Right renal cortex interstitium (tissue), 3 donors: ENCODE measurements at places on chromosomes 16 and 17.

DNA sequence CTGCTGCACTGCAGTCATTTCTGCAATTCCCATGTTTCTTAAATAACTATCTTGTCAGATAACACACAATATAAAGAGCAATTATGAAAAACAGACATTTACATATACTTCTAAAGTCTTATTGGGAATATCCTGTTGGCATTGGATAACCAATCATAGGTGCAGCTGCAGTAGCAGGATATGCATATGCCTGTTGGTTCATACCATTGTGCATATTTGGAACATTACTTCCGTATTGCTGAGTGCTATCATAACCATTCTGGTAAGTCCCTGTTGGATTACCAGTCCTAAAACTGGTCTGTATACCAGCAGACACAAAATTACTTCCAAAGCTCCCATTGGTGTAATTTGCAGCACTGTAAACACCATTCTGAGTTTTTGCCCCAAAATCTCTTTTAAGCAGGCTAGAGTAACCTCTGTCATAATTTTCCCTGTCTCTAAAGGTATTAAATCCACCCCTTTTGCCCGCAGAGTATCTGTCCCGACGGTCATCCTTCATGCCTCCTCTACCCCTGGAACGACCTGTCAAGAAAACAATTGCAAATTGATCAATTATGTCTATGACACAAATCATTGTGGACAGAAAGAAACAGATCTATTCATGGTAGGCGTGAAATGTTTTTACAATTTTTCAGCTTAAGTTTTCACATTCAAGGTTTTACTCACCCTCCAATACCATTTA, 3.1 kb upstream of the POLG2 start:
- DNase-seq, result no peak

GRCh38 chr17:36944553-36944952, 4.2 kb upstream of the AATF start:
- DNase-seq, result no peak

- DNase-seq, result no peak
These were observed at the start of gene HIC1 for GRCh38 chr17:2054512-2055291. Gene HIC1 (plus strand): TSS chr17:2055103. CDS start chr17:2056691, 1,588 bp downstream.

- no peak for DNase-seq
These were observed 643.2 kb downstream of the WWOX start for GRCh38 chr16:78742501-78743283.

GRCh38 chr17:57329380-57330214, 73.3 kb downstream of the MSI2 start:
- no peak for DNase-seq

DNA sequence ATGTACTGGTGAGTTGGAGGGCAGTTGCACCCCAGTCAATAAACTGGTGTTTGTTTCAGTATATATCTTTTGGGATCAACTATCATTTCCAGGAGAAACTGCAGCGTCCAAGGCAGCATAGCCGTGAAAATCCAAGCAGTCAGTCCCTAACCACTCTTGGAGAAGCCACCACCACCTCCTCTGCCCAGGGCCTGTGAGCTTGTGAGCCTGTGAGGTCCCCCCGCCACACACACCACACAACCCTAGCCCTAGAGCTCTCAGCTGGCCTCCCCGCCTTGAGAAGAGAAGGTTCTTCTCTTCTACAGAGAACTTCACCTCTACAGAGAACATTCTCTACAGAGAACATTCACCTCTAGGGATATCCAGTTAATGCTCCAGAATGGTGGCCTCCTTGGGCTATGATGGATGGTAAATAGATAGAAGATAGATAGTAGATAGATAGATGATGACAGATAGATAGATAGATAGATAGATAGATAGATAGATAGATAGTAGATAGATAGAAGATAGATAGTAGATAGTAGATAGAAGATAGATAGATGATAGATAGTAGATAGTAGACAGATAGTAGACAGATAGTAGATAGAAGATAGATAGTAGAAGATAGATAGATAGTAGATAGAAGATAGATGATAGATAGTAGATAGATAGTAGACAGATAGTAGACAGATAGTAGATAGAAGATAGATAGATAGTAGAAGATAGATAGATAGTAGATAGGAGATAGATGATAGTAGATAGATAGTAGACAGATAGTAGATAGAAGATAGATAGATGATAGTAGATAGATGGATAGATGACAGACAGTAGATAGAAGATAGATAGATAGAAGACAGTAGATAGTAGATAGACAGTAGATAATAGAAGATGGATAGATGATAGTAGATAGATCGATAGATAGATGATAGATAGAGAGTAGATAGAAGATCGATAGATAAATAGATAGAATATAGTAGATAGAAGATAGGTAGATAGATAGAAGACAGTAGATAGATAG, 13.7 kb downstream of the ALOX15B start:
- DNase-seq, result no peak

GRCh38 chr16:71722801-71723536, 1.5 kb downstream of the PHLPP2 start:
- no peak for DNase-seq

- no peak for DNase-seq
These were observed 71.9 kb downstream of the SDR42E1 start for GRCh38 chr16:81939164-81940056.

DNA sequence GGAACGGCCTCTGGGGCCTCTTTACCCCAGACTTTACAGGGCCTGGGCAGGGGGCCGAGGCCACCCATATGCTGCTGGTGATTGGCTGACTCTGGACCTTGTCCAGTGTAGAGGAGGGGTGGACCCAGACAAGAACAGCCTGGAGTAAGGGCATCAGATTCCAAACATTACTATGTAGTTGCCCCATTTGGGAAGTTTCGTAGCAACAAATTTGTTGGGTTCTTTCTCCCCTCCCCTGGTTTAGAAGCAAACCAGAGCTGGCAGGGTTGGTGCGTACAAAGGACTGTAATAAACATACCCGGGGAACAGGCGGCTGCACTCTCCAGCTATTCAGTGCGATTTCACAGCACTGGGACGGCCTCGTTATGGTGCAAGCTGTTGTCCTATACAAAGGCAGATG, 145.5 kb downstream of the NTN1 start:
- no peak for DNase-seq

DNA sequence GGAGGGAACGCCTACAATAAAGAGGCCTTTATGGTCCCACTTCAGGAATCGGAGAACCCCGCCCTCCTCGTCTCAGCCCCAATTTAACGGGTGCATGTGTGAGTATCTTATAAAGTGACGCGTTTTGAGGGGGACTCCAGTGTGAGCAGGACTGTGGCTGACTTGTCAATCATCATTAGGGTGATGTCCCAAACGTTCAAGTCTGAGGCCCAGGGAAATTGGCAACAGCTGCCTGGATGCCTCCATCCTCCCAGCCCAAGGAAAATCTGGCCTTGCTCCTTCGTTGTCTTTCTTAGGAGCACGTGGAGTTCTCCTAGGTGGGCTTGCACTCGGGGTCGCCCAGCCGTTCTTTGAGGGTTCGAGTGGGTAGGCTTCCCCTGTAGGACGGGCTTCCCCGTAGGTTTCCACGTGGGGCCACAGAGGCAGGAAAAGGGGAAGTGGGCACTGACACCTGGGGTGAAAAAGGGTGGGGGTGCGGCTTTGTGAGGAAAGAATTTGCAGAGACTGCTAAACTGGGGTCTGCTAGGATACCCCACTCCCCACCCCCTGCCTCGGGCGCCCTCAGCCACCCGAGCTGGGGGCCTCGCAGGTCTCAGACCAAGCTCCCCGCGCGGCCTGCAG, 561 bp upstream of the HERPUD1 start:
- DNase-seq, result no peak

DNA sequence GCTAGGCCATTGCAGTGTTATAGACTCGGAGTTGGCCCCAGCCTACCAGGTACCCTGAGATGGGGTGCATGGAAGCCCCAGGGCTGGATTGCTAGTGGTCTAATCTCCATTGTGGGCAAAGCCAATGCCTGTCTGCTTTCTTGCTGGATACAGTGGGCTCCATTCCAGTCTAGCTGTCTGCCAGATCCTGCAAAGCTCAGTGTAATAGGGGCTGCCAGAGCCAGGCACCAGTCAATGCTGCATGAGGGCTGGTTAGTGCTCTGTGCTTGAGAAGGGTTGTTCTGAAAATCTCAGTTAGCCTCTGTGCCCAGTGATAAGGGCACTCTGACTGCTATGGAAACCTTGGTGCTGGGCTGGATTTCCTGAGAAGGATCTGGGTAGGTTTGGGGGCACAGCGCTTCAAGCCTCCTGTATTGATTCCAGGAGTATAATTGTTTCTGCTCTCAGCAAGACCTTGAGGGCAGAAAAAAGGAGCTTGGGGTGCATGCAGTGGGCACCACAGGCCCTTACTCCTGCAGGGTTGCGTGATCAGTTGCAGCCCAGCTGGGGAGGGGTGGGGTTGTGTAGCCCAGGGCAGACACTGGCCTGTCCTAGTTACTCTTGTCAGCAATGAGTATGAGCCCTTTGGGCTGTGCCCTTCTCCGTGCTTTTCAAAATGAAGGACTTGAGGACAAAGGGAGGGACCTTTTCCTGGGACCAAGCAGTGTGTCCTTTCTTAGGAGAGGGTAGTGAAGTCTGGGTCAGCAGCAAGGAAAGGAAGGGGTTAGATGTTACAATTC, 19.0 kb downstream of the SMPD3 start:
- DNase-seq, result no peak

GRCh38 chr17:37399265-37399803, 7.3 kb downstream of the ACACA start:
- no peak for DNase-seq

DNA sequence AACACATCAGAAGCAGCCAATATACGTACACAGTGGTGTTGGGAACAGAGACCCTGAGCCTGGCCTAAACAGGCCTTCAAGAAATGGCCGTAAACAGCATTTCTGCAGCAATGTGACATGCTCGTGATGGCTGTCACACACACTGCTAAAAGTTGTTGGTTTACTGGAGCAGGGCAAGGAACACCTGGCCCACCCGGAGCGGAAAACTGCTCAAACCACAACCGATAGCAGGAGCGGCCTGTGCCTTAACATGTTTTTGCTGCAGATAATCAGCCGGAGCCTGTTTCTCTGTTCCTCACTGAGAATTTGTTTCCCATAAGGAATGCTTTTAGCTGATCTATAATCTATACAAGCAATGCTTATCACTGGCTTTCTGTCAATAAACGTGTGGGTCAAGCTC, 6.0 kb upstream of the DPEP1 start:
- no peak for DNase-seq

- no peak for DNase-seq
These were observed 82.3 kb upstream of the ZNF469 start for GRCh38 chr16:88300463-88300835.

DNA sequence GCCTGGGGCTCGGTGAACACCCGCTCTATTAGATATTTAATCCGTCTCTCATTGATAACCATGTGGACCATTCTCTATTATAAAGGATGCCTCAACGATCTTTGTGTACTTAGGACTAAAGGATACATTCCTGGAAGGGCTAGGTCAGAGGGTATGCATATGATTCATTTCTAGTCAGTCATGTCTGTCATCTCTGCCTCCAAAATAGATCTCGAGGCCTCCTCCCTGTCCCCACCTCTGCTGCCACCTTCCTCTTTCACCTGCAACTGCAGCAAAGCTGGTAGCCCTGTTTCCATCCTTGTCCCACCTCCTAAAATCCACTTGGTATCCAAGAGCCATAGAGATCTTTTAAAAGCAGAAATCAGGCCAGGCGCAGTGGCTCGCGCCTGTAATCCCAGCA, 121.5 kb downstream of the KATNIP start:
- no peak for DNase-seq

DNA sequence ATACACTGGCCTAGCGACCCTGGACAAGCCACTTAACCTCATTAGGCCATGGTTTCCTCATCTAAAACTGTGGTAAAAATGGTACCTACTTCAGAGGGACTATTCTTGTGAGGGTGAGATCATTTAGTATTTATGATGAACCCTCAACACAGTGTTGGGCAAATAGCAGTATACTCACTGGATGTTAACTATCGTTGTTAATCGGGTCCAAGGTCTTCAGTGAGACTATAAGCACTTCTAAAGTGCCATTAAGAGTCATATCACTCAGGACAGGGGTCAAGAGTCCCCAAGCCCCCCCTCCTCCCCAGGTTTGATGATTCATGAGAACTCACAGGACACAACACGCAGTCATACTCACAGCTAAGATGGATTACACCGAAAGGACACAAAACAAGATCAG, 11.0 kb downstream of the TK2 start:
- DNase-seq, result no peak

- no peak for DNase-seq
These were observed 69.2 kb downstream of the MAP2K4 start for GRCh38 chr17:12089809-12090384.

DNA sequence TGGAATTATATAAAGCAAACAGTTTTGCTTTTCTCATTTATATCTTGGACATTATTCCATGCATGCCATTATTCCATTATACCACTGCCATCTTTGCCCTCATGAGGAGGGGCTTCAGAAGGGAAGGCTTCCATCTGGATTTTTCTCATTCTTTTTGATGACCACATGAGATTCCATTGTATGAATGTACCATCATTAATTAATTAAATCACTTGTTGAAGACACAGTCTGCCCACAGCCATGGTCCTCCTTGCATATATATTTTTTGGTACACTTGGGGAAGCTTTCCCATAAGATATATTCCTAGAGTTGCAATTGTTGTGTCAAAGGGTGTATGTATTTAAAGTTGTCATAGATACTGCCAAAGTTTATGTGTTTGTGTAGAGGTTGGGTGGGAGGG, 7.1 kb downstream of the ARL4D start:
- no peak for DNase-seq

DNA sequence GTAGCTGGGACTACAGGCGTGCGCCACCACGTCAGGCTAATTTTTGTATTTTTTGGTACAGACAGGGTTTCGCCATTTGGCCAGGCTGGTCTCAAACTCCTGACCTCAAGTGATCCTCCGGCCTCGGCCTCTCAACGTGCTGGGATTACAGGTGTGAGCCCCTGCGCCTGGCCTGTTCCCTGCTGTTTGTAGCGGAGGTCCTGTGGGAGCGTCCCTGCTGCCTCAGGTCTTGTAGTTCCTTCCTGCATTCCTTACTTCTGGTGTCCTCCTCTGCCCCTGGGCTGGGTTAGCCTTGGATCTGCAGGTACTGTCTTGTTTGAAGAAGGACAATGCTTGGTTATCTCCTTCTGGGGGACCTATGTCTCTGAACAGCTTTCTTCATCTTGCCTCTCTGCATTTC, 23.6 kb upstream of the G6PC1 start:
- DNase-seq, result no peak

DNA sequence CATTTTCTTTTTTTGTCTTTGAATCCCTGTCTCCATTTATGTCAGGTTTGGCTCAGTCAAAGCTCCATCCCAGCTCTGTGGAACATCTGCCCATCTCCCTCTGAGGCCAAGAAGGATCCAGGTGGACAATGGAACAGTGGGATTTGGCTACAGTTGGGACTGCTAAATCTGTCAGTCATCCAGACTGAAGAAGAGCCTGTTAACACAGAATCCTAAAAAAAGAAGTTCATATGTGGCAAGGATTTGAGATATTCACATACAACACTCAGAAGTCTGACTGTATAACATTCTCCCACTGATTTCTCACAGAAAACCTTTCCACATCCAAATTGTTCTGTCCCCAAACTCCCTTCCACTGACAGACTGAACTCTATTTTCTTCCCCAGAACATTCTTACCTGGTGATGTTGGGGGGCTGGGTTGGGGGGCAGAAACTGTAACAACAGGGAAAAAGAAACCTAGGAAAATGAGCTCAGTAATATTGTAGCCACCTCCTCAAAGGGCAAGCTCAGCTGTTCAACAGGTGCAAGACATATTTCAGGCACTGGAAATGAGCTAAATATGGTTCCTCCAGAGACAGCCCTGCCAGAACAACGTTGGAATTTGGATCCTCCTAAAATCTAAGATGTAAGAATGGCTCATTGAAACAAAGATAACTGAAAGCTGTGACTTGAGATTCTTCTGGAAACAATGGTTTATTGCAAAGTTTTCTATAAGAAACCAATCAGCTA, 301.5 kb upstream of the CDH5 start:
- no peak for DNase-seq
